Mesenchymal stem cell (in vitro differentiated cells and primary cell): ENCODE measurements at places on chromosomes 3 and 15.
A peak's percentile ranks its signal among the peaks of the same experiment; 100 is the strongest.

DNA sequence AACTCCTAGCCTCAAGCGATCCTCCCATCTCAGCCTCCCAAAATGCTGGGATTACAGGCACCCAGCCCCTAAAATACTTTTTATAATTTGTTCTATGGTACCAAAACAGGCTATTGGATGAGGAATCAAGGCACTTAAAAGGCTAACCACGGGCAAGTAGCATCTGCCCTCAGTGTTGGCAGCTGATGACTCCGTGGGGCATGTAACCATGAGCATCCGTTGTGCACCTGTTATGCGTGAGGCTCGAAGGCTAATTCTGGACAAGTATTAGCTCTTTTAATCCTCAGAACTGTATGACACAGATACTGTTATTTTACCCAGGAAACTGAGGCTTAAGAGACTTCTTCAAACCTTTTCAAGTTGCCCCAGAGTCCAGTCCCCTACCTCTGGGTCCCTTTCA lies 10.2 kb downstream of the WDR73 start:
- DNase-seq: no peak

DNA sequence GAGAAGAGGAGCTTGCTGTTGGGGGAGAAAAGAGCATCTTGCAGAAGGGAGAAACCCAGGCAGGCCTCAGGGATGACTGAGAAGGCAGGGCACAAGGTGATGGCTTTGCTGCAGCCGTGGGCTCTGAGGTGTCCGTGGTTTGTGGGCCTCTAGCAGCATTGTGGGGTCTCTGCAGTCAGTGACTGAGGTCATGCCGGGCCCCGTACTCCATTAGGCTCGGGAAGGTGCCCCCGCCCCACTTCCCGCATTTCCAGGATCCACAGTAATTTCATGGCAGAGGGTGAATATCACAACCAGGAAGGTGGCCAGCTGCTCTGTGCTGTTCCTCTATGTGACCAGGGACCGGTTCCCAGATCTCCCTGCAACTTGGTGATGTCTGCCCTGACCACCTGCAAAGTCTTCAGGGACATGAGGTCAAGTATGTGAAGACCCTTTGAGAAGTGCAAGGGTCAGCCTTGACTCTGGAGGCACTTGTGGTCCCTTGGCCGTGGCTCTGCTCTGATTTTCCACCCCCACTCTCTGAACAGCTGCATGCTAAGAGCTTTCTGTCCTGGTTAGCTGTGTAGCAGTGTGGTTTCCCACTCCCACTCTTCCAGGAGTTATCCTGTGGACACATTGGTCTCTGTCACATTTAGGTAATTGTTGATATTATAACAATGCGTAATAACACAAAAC lies 3.6 kb downstream of the KLF13 start:
- no peak for DNase-seq

GRCh38 chr15:25892126-25892525 lies 29.0 kb upstream of the ATP10A start:
- no peak for DNase-seq

- DNase-seq: no peak
Observed at GRCh38 chr3:197830967-197831313, 39.9 kb downstream of the LRCH3 start.

DNA sequence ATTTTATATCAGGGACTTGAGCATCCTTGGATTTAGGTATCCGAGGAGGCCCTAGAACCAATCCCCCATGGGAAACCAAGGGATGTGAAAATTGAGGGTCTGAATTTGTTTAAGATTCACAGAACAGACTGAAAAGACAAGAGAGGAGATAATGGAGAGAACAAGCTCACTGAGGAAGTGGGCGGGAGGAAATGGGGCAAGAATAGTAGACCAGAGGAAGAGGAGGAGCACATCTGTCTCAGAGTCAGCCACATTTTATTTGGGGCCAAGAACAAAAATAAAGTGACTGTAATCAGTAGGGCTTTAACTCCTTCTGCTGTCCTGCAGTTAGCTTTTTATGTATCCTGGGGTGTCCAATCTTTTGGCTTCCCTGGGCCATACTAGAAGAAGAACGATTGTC lies 63.8 kb downstream of the BLM start:
- no peak for DNase-seq

DNA sequence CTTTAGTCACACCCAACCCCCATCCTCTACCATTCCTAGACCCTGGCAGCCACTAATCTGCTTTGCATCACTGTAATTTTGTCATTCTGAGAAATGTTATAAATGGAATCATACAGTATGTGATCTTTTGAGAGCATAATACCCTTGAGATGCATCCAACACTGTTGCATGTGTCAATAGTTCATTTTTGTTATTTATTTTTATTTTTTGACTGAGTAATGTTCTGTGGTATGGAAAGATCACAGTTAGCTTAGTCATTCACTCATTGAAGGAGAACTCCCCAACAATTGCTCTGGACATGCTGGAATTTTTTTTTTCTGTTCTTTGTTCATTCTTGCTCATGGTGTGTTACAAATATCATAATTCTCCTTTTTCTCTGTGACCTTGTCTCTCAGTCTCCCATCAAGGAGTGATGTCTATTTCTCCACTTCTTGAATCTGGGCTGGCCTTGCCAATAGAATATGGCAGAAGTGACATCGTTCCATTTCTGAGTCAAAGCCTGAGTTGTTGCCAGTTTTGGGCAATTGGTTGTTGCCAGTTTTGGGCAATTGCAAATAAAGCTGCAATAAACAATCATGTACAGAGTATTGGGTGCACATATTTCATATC lies 6.8 kb upstream of the ADPGK start:
- DNase-seq: no peak

- peak; percentile 86 for DNase-seq
Observed at GRCh38 chr15:32818758-32819447, 101.1 kb downstream of the GREM1 start.

DNA sequence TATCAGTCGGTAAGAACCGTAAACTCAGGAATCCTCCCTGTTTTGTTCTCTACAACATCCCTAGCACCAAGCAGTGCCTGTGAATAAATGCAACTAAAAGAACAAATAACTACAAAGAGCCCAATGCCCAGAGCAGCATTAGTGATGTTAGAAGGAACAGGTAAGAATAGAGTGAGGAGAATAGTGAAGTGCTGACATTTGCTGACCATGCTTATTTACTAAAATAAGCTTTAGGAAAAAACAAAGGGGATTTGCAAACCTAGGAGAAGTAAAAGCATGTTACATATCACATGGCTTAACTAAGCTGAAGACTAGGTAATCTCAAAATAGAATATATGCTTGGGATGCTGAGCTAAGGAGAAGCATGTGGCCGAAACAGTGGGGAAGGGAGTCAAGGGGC lies 186.1 kb upstream of the SLC2A2 start:
- DNase-seq: no peak

GRCh38 chr15:52180196-52180835 lies 10.9 kb downstream of the GNB5 start:
- no peak for DNase-seq

GRCh38 chr3:109125902-109126301 lies 8.0 kb upstream of the MORC1 start:
- DNase-seq: no peak

DNA sequence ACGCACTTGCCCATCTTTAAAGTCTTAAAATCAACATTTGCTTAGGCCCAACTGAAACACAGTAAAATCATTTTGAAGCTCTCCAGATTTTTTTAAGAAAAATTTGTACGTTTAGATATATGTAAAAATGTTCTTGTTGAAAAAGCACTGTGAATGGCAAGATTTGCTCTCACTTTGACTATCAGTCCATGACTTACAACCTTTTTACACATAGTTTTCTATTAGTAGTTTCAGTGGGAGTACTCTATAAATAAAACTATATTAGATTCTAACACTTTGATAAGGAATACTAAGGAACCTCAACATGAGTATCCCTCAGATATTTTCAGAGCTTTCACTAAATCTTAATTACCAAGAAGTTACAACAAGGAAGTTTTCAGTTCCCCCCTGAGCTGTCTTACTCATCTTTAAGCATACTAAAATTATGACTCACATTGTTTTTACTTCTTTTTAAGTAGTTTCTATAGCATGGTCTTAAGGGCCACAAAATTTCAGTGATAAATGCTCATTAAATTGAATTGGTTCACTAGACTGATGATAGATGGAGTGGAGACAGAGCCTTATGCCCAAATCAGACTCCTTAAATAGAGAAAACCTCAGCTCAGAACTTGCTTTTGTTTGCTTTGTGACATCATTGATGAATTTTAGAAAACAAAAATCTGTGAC lies 31.6 kb upstream of the RAP2B start:
- DNase-seq: peak; percentile 61

- peak; percentile 62 for DNase-seq
Observed at GRCh38 chr3:69294014-69294766, 91.7 kb downstream of the FRMD4B start.

DNA sequence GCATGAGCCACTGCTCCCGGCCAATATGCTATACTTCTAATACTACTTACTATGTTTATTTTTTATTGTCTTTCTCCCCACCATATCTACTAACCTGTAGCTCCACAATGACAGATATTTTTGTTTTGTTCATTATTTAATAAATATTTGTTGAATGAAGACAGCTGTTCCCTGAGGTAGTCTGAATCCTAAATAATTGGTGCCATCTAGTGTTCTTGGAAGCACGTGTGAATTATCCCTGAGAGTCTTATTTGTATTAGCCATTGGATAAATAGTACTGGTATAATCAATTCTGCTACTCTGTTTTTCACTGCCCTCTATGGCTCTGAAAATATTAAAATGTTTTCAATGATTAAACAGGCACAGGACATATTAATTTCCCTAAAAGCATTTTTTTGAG lies 5.6 kb upstream of the APPL1 start:
- DNase-seq: peak; percentile 54

DNA sequence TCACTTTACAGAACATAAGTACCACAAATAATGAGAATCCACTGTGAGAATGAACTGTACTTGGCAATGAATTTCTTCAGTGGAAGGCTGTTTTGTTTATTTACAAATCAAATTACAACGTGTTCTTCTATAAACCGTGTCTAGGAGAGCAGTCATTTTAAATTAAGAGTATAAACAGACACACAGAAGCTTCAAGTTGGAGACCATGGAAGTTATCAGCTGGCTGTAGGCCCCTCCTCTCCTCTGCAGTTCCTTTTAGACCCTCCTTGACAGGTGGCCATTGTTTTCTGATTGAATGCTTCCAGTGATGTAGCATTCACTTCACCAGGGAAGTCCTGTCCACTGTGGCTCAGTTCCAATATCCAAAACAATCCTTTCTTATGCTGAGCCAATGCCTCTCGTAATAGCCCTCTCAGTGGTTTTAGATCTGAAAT lies 7.3 kb upstream of the MAPK6 start:
- DNase-seq: peak; percentile 42

GRCh38 chr15:42999201-42999779 lies 78.7 kb upstream of the TTBK2 start:
- DNase-seq: peak; percentile 40

DNA sequence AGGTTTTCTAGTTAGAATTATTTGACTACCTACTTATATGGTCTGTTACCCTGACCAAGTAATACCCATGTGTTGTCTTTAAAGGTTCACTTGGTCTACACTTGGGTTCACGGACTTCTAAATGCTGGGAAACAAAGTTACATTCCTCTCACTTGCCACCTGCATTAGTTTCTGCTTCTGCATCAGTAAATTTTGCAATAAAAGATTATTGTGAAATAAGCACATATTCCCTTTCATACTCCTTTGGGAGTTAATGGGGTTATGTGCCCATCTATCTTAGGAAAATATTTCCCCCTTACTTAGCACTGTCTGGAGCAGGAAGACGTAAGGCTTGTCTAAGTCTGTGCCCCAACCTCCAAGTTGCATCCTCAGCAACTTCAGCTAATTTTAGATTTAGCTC lies 160.7 kb downstream of the FRMD5 start:
- no peak for DNase-seq

DNA sequence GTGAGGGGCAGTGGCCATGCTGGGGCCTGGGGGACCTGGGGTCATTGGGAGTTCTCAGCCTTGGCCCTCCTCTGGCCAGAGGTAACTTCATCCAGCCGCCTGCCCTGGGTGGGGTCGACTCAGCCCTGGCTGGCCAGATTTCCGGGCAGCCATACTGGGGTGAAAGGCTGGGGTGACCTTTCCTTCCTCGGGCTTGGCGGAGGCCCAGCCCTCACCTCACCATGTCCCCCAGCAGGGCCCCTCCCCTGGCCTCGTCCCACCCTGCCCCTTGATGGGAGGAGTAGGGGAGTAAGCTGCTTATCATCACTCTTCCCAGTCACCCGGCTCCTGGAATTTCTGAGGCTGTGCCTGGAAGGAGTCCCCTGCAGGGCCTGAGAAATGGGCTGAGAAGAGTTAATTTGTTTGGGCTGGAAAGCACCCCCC lies 5.4 kb downstream of the SEMA3F start:
- no peak for DNase-seq

DNA sequence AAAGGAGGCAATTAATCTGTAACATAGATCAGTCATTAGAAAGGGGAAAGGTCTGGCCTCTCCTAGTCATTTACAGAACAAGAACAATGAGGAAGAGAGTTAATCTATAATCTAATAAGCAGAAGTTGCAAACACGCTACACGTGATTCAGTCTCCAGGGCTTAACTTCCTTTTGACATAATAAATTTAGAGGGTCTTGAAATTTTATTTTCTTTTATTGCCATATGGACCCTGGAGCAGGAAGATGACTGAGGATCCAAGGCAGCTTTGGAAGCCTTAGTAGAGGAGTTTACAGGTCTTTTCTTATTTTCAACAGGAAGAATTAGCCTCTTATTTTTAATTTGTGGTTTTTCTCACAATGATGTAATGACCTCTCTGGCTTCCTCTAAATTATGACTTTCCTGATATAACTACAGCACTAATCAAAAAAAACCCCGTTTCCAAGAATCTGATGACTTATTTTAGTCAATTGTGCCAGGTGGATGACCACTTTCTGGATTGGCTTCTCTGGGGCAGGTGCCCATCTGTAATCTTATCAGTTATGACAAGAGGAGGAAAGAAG lies 32.2 kb downstream of the ADGRG7 start:
- no peak for DNase-seq

DNA sequence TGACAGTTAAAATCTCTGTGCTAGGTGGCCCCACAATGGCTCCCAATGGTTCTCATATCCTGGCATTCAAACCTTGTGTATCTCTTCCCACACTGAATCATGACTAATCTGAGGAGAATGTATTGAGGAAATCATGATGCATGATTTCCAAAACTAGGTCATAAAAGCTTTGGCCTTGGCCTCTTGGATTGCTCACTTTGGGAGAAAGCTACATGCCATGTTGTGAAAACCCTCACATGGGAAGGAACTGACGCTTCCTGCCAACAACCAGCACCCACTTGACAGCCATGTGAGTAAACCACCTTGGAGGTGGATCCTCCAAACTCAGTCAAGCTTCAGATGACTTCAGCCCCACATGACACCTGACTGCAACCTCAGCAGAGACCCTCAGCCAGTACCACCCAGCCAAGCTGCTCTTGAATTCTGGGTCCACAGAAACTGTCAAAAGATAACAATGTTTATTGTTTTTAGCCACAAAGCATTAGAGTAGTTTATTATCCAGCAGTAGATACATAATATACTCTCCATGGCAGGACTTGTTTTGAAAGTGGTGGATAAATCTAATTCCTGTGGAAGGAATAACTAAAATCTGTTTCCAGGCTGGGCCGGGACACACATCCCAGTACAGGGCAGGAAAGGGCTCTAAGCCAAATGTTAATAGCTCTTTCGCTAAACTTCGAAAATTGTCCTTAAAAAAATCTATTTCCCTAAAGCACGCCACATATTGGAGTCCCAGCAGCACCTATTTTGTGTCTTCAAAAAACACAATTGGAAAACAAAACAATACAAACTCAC lies 1.0 kb upstream of the ZNF620 start:
- peak; percentile 97 for DNase-seq

- DNase-seq: no peak
Observed at GRCh38 chr15:83998486-83998885, 237.1 kb upstream of the GOLGA6L4 start.

GRCh38 chr3:59084583-59084982 lies 34.8 kb upstream of the CFAP20DC start:
- no peak for DNase-seq
